ENCODE measurements at places on chromosomes 16 and 17.

DNA sequence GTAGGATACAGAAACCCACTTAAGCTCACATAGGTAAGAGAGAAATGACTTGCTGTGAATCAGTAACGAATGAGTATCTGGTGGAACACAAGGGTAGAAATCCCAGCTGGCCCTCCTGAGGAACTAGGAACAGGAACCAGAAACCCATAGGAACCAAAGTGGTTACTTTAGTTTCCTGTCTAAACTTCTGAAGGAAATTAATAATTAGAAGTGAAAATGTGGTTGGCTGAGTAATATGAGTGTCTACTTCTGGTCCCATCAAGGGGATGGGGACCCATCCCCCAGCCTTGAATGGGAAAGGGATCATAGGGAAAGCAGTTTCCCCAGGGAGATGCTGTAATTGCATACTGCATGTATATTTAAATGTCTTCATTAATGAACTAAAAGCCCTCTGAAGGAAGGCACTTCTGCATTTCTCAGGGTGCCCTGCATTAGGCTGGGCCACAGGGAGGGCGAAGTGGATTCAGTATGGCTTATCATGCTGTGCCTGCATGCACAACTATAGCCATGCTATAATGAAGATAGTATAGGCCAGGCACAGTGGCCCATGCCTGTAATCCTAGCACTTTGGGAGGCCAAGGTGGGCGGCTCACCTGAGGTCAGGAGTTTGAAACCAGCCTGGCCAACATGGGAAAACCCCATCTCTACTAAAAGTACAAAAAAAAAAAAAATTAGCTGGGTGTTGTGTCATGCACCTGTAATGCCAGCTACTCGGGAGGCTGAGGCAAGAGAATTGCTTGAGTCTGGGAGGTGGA lies 45.6 kb downstream of the CYB5B start:
- no peak for DNase-seq

- no peak for DNase-seq
These were observed 6.0 kb downstream of the ERBB2 start for GRCh38 chr17:39705786-39706348.

- DNase-seq: no peak
These were observed 262.1 kb upstream of the MAF start for GRCh38 chr16:79862601-79863000.

GRCh38 chr17:9307313-9307998 lies 268.2 kb downstream of the STX8 start:
- DNase-seq: no peak

GRCh38 chr16:1333149-1333812 lies at the start of gene BAIAP3:
BAIAP3 (plus strand) TSS chr16:1333645; CDS start chr16:1338550, 4,905 bp downstream.
- no peak for DNase-seq

DNA sequence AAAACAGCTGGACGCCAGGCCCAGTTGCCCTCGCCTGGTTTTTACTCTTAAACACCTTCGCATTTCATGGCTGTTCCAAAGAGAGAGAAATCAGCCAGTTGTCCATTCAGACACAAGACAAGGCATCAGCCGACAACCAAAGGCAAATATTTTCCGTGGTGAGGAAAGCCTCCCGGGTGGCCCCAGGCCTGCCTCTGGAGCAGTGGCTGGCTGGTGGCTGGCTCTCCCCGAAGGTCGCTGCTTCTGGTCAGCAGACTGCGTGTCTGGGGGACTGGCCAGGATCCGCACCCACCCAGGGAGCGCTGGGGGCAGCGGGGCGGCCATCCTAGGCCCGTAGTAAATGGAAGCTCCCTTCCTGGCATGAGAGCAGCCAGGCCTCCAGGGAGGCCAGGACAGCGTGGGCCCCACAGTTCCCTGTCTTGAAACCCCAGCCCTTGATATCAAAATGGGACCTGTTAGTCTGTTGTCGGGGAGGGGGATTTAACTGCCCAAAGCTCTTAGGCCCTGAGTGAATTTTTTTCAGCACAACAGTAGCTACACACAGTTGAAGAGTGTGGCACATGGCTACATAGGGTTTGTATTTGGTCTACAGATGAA lies 57.7 kb downstream of the SREBF1 start:
- no peak for DNase-seq

DNA sequence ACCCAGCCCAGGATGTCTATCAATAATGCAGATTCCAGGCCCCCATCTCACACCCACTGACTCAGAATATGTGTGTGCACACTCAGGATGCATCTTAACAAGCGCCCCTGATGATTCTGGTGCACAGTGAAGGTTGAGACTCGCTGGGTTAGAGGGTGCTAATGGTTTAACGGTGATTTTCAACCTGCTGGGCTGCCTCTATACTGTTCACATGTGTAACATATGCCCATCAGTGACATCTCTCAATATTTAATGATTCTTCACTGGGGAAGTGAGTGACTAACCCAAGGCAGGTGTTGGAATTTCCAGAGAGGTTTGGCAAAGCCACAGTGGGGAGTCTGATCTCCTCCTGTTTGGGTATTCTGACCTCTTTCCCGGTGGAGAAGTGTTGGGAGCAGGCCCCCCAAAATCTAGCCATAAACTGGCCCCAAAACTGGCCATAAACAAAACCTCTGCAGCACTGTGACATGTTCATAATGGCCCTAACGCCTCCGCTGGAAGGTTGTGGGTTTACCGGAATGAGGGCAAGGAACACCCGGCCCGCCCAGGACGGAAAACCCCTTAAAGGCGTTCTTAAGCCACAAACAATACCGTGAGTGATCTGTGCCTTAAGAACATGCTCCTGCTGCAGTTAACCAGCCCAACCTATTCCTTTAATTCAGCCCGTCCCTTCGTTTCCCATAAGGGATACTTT lies 4.1 kb upstream of the DOC2B start:
- no peak for DNase-seq

DNA sequence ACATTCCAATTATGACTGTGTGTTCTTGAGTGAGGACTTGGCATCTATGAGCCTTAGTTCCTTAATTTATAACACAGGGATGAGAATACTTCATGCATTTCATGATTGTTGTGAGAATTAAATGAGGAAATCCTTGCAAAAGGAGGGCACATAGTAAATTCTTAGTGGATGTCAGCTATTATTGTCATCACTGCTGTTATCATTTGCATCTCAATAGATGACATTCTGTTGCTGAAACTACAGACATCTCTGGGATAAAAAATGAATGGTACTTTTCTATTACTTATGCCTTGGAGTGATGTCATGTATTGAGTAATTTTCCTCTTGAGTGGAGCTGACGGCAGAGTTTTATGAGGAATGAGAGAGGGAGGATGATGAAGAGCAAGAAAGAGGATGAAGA lies 184.4 kb upstream of the CDH11 start:
- no peak for DNase-seq

DNA sequence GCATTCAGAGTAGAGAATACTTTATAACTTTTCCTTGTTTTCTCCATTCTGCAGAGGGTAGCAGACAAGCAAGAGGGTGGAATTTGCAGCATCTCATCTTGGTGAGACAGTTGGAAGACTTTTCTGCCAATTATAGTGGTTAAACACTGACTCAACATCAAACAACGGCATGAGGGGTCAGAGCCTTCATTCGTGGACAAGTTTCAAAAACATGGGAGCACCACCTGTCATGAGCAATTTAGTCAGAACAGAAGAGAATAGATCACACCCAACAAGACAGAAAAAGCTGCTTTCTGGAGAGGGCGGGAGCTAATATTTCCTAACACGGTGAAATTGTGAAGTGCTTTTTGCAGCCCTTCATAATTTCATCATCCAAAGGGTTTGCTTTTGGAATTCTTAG lies 17.9 kb upstream of the ZNF652 start:
- DNase-seq: no peak

DNA sequence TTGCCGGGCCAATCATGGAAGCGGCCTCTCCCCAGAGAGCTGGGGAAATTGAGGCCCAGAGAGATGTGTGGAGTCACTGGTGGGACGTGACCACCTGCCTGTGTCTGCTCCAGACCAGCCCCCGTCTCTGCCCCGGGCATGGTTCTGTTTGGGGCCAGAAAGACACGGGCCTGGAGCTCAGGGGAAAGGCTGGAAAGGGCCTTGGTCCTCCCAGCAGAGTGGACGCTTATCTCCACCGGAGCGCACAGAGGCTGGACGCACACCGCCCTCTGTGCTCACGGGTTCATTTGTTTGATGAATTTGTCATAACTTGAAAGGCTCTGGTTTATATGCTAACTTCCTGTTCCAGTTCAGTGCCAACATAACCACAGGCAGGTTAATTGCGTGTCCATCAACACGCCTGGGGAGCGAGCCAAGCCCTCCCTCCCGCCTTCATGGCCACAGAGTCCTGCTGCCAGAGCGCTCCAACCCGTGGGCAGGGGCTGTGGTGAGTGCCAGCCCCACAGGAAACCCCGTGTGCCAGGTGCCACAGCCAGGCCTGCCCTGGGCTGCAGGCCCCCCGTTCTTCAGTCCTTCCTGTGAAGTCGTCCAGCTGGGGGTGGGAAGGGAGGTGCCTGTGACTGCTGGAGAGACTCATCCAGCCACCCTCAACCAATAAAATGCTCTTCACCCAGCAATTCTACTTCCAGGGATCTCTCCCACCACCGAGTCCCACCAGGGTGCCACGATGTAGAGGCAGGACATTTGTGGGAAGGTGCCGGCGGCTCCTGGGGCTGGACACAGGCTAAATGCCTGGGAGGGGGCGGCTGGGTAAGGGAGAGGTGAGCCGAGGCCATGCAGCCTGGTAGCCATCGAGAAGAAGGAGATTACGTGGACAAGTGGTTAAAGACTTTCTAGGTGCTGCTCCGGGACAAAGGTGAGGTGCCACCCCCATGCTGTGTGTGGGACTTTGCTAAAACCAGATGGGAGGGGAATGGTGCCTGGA lies 29.4 kb upstream of the BAHCC1 start:
- DNase-seq: no peak

GRCh38 chr16:4415538-4416199 lies 727 bp downstream of the CORO7 start:
- DNase-seq: no peak

GRCh38 chr17:35866341-35866950 lies 2.2 kb downstream of the HEATR9 start:
- no peak for DNase-seq

- no peak for DNase-seq
These were observed 33.6 kb upstream of the RAB11FIP4 start for GRCh38 chr17:31357839-31358394.

- DNase-seq: no peak
These were observed 29.9 kb downstream of the METTL16 start for GRCh38 chr17:2481760-2482159.

DNA sequence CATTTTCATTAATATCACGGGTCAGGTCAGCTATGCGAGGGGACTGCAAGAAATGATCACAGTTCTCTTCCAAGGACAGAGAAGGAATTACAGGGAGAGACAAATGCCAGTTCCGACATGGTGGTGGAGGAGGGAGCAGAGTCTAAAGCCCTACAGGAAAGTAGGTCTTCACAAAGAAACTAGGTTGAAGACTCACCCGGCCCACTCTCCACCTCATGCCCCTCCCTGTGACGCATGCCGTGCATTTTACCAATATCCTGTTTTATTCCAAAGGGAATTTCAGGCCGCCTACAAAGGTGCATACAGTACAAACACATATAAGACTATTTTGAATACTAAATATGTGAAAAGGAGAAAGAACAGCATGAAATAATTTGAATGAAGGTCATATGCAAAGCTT lies 56.8 kb downstream of the CDH11 start:
- DNase-seq: no peak

All from NCI-H748 treated with DMSO at 0.1 percent for 48 hours (cell line).